Pons (tissue), 1 donor: ENCODE measurements at places on chromosomes 1 and 21.

DNA sequence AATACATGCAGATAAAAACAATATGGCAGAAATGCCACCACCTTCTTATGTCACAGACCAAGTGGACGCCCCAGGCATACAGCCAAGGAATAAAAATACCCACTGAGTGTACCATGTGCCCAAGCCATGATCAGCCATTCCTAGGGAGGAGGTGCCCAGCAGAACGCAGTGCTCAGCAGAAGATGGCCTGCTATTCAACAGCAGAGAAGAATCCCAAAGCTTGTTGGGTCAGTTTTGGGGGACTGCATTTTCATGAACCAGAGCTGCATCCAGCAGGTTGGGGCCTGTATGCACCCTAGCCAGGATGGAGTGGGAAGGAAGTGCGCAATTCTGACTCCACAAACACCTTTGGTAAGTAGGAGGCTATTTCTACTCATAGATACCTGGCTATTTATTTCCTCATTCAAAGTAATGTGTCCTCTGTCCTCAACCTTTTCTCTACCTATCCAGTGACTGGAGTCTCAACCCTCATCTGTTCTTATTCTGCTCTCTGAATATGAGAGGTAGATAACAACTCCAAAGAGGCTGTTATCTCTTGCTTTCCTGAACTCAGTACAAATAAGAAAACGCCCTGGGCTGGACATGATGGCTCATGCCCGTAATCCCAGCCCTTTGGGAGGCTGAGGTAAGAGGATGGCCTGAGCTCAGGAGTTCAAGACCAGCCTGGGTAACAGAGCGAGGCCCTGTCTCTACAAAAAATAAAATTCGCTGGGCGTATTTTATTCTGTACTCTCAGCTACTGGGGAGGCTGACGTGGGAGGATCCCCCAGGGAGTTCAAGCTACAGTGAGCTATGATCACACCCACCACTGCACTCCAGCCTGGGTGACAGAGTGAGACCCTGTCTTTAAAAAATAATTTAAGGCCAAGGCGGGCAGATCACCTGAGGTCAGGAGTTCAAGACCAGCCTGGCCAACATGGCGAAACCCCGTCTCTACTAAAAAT is 2.5 kb upstream of the PLEKHM2 start:
- DNase-seq, result no peak

GRCh38 chr1:181179279-181179986 is 90.9 kb downstream of the IER5 start:
- no peak for DNase-seq

- peak; percentile 52 for DNase-seq
Measured at GRCh38 chr1:8302081-8302956, 15.6 kb upstream of the SLC45A1 start.

GRCh38 chr21:16624479-16625118 is 888.2 kb upstream of the CXADR start:
- no peak for DNase-seq

GRCh38 chr21:26852423-26852822 is 7.2 kb upstream of the ADAMTS1 start:
- DNase-seq, result no peak
